ENCODE measurements at places on chromosomes 5 and 9.

DNA sequence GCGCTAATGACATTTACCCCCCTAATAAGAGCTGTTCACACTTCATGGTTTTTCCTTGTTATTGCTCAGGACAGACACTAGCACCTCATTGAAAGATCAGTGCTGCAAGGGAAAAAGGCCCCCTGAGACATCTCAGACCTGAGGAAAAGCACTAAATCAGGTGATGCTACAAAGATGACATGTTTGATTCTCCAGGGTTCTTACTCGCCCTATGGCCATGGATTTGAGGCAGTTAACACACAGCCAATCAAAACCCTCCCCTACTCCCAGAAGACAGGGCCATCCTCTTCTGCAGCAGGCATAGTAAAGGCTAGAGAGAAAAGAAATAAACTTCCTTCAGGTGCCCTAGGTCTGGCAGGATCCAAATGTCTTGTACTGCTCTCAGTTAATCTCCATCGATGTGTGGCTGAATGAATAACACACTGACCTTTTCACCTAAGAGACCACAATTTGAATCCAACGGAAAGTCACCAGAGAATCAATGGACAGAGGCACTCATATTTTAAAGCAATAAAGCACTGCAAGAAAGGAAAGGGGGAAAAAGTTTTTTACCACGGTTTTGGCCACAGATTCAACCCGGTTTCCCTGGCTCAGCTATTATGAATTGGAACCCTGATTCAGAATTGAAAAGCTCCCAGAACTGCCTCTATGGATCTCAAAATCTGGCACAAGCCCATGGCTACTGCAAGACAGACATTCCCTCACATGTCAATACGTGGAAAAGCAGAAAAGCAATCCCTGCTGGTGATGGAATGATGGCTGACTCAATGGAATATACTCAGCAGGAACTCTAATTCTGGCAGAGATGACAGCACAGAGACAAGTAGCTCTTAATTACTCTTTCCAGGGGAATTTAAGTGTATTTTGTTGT is 329.5 kb downstream of the BNC2 start:
- no peak for DNase-seq

DNA sequence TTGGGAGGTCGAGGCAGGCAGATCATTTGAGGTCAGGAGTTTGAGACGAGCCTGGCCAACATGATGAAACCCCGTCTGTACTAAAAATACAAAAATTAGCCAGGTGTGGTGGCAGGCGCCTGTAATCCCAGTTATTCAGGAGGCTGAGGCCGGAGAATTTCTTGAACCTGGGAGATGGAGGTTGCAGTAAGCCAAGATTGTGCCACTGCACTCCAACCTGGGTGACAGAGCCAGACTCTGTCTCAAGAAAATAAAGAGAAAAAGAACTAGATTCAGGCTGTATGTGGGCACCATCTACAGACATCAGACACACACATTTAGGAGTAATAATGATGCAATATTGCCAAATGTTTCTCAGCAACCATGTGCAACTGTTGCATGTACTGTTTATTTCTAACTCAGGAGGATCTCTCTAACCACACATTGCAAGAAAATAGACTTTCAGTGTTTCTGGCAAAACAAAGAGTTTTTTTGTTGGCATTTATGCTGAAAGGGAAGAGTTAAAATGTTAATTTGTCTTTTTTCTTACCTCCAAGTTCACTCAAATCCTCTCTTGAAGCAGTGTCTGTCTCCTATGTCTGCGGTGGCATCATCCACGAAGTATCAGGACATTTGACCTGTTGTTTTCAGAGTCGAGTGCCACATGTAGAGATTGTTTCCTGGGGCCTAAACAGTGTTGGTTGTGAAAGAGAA is 5.1 kb upstream of the ORM1 start:
- no peak for DNase-seq

GRCh38 chr5:42994246-42994554 is 45.9 kb downstream of the ANXA2R start:
- DNase-seq: no peak

DNA sequence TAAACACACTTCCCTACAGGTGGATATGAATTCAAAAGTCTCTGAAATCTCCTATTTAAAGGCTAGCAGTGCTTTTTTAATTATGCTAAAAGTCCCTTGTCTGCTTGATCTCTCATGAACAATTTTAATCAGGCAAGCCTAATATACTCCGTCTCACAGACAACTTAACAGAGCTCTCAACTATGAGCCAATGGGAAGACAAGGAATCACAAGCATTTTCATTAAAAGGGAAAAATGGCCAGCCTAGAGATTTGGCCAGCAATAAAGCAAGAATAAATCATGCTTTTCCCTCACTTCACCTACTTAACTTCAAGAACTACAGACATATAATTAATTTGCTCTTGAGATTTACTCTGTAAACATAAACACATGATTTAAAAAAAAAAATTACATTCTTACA is 78.0 kb downstream of the RFX3 start:
- no peak for DNase-seq

- DNase-seq: no peak
Observed at GRCh38 chr9:95097279-95097678, 220.2 kb downstream of the FANCC start.

GRCh38 chr5:130109152-130109551 is 204.9 kb downstream of the CHSY3 start:
- no peak for DNase-seq

Data from activated B cell treated with CpG ODN at 0.5 μM for 24 hours (primary cell).